ENCODE measurements at places on chromosomes 1 and 21.

DNA sequence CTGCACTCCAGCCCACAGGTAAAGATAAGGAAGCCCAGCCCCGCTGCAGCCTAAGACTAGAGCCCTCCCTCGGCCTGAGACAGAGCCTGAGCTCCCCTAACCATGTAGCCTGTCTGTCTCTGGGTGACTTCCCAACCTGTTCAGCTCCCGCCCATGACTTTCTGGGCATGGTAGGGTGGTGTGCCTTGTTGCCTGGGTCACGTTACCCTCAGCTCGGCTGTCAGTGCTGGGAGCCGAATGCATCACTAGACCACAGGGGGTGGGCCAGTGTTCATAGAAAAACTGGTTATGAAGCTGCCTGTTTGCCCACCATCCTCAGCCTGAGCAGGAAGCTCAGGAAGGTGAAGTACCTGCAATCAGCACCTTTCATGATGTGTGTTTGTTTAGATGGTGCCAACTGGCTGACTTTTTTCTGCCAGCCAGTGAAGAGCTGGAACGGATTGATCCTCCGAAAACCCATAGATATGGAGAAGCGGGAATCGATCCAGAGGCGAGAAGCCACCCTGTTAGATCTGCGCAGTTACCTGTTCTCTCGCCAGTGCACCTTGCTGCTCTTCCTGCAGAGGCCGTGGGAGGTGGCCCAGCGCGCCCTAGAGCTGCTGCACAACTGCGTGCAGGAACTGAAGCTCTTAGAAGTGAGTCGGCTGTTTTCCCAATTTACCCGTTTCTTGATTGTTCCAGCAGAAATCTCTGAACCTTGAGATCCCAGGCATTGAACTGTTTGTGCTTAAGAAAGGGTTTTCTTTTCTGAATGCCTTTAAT, 43.9 kb upstream of the PWP2 start:
- no peak for DNase-seq

DNA sequence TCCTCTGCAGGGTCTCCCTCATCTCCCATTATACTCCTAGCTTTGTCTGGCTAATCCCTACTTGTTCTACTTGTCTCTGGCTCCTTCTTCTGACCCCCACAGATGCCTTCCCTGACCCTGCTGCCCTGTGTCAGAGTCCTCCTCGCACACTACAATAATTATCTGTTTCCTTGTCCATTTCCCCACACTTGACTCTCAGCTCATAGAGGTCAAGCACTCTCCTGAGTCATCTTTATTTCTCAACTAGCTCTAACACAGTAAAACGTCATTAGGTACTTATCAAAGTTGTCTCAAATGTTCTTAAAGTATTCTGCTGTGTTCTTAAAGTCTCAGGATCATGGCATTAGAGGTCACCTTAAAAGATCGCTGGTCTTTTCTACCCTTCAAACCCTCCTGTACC, 47.1 kb downstream of the C8A start:
- DNase-seq, result no peak

GRCh38 chr21:45991606-45992300, 10.2 kb downstream of the COL6A1 start:
- DNase-seq, result no peak

DNA sequence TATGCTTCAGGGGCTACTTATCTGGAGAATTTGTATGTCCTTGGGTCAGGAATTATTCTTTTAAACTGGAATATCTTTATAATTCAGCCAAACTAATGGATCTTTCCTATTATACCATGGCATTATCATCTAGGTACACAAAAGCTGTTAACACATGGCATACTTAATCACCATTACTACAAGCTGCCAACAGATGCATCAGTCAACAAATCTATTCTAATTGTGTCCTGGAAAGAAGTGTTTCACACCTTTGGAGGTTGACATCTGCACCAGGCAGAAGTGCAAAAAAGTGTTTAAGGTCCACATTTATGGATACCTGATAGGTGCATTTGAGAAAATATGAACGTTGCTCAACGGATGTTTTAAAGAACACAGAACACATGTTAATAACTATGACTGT, 470.2 kb upstream of the ADGRL2 start:
- no peak for DNase-seq

DNA sequence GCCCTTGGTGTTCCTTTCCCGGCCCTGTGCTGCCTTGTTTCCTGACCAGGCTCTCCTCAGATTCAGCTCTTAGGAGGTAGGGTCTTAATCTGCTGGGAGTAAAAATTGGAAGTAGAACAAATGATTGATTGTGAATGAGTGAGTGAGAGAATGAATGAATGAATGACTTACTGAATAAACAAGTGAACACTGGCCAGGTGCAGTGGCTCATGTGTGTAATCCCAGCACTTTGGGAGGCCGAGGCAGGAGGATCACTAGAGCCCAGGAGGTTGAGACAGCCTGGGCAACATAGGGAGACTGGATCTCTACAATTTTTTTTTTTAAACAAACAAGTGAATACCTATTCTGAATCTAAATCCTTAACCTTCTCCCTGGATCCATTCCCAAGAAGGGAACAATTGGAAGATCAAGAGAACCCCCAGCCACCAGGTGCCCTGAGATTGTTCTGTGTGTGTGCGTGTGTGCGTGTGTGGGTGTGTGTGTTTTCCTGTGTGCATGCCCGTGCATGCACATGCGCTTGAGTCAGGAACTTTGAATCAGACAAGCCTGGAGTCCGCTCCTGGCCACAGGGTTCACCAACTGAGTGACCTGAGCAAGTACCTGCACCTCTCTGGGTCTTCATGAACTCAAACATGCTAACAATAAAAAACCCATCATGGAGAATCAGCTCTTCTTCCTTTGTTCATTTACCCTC, 24.3 kb upstream of the CITED4 start:
- DNase-seq, result no peak

- DNase-seq, result no peak
Observed at GRCh38 chr21:45135868-45136267, 61.5 kb downstream of the ADARB1 start.

- DNase-seq, result no peak
Observed at GRCh38 chr1:115655306-115655663, 13.5 kb downstream of the VANGL1 start.

- no peak for DNase-seq
Observed at GRCh38 chr1:236141447-236142252, 689 bp upstream of the GPR137B start.

GRCh38 chr1:66585002-66585401, 51.0 kb downstream of the SGIP1 start:
- no peak for DNase-seq

- DNase-seq, result no peak
Observed at GRCh38 chr1:165927169-165927568, 99.8 kb downstream of the UCK2 start.

DNA sequence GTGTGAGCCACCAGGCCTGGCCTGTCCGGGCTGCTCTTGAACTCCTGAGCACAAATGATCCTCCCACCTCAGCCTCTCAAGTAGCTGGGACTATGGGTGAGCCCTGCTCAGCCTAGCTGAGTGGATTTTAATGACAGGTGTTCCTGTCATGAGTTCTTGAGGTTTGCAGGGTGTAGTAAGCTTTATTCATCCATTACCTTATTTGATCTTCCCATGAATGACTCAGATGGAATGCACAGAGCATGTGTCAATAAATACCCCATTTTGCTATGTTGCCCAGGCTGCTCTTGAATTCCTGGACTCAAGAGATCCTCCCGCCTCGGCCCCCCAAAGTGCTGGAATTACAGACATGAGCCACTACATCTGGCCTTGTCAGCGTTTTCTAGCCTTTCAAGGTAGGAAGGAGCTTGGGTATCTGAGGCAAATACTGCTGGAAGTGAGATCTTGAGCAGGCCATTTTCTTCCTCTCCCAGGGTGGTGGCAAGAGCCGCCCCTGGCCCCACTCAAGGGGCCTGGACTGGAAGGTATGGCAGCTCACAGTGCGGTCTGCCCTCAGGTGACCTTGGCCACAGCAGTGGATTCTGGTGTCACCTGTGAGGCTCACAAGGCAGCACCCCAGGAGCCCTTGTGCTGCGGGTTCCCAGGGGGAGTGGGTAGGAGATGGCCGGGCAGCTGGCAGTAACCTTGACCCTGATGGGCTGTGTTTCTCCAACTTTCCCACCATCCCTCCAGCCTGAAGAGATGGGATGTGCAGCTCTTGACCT, 20.0 kb downstream of the PIK3CD start:
- no peak for DNase-seq

- no peak for DNase-seq
Observed at GRCh38 chr1:180343921-180344769, 114.1 kb downstream of the LHX4 start.

DNA sequence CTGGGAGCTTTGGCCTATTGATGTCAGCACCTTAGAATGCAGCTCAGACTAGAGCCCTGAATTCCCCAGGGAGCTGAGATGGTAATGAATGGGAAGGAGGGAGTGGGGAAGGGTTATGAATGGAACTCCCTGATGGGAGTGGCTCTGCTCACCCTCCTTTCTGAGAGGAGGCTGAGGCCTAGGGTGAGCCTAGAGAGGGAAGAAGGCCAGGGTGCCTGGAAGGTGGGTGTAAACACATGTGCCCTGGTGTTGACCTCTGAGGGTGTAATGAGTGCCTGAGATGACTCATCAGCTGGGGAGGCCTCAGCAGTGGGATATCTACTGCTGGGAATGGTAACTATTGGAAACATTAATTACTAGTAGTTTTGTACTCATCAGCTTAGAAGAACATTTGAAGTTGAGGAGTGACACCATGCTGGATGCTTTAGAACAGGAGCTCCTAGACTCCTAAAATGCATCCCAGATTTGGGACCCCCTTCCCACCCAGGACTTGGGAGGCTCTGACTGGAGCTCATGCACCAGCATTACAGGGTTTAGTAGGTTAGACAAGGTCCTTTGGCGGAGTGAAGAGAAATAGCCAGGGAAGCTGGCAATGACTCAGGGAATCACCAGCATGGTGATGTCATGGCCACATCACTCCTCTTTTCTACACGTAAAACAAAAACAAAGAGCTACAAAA, 16.0 kb upstream of the PIGV start:
- DNase-seq, result no peak

GRCh38 chr21:29671728-29672127, 268.1 kb downstream of the GRIK1 start:
- no peak for DNase-seq

GRCh38 chr1:31675161-31675560, 28.7 kb downstream of the COL16A1 start:
- no peak for DNase-seq

GRCh38 chr21:18443701-18444100, 40.1 kb upstream of the TMPRSS15 start:
- DNase-seq, result no peak
